ENCODE measurements at places on chromosomes 7 and 10. TPM values are rescaled to one million over a fixed set of nuclear protein-coding genes. Genes with fewer than 3 reads are reported as not detected.

GRCh38 chr7:155338632-155339320 lies 41.1 kb downstream of the INSIG1 start:
- no peak for DNase-seq

GRCh38 chr7:36088966-36089365 lies 64.1 kb upstream of the EEPD1 start:
- no peak for DNase-seq

- no peak for DNase-seq
Observed at GRCh38 chr7:122984021-122984420, 11.5 kb downstream of the TAS2R16 start.

- no peak for DNase-seq
Observed at GRCh38 chr7:106365252-106366005, 80.6 kb upstream of the NAMPT start.

DNA sequence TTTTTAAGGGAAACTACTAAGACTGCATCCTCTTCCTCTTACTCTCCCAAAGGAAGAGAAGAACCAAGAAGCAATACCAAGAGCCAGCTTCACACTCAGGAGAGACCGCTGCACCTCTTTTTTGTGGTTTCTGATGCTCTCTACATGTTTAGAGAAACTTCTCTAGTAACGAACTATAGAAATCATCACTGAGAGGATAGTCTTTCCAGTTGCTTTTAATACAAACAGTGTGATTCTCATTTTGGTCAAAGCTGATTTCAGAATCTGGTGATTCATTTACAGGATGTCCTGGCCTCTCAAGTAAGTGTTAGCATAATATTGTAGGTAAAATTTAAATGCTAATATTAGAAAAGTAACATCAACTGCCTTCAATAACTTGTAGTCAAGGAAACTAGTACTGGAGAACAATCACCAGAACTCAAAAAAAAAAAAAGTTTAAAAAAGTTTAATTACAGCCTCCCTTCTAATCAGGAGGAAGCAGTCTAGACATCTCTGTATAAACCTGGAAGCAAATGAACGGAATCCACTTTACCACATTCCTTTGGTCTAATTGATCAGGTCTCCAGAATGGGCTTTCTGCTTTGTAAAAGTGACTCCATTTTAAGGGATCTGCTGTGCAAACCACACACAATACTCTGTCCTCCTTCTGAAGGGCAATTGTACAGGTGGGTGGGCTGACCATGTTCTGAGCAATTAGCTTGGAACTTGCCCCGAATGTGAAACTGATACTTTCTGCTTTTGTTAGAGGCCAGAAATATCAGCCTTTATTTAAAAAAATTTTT lies 3.0 kb downstream of the LAMB1 start:
- DNase-seq = no peak

The HABP2 gene
- not detected for polyA plus RNA-seq

The CYP2W1 gene
- polyA plus RNA-seq = 0.10 TPM

The RGR gene
- polyA plus RNA-seq = not detected

The SLC26A4 gene
- polyA plus RNA-seq = 0.61 TPM

Measured in SK-N-SH (cell line).